ENCODE measurements at places on chromosomes 3 and 15. TPM values are rescaled to one million over a fixed set of nuclear protein-coding genes. Genes with fewer than 3 reads are reported as not detected.

CTXND1 gene
- 1.9 TPM for polyA plus RNA-seq

TLR9 gene
- not detected for polyA plus RNA-seq

NAALADL2 gene
- 1.9 TPM for polyA plus RNA-seq

CLSTN2 gene
- polyA plus RNA-seq, result 0.10 TPM

CCDC174 gene
- polyA plus RNA-seq, result 26.7 TPM

AADACL2 gene
- not detected for polyA plus RNA-seq

GOLGA8J gene
- not detected for polyA plus RNA-seq

GCNT3 gene
- polyA plus RNA-seq, result 4.9 TPM

IMPG2 gene
- polyA plus RNA-seq, result not detected

C3orf62 gene
- polyA plus RNA-seq, result 7.6 TPM

CHRM5 gene
- polyA plus RNA-seq, result not detected
